Activated effector memory CD4-positive, alpha-beta T cell treated with anti-CD3 and anti-CD28 coated beads, Interleukin-2, amount 50 U/mL, for 16 hours (primary cell): ENCODE measurements at places on chromosomes 3 and 15.

DNA sequence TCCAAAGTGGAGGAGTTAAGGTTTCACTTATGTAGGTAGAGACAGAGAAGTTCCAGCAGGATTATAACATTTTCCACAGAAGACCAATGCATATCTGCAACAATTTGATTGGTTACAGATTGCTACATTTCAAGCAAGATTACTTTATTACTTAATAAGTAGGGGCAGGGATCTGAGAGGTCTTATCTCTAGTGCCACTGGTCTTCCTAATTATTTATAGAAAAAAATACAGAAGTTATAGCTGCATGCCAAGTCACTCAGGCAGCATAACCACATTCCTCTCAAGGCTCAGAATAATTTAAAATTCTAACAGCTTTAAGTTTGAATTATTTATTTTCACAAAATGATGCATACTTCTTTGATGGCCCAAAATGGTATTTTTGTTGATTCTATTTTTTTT is 30.5 kb downstream of the RAD54L2 start:
- DNase-seq: no peak

DNA sequence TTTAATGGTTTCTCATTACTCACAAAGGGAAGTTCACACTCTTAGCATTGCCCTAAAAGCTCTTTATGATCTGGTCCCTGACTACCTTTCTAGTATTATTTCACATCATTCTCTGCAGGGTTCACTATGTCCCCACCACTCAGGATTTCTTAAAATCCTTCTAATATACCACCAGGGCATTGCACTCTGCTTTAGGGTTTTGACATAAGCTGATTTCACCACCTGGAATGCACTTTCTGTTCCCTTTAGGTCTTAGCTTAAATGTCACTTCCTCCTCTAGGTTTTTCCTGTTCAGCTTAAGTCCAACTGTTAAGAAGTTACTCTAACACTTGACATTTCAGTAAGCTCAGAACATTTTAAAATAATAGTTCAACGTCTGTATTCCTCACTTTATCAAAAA is 81.7 kb downstream of the HCN4 start:
- DNase-seq: no peak

DNA sequence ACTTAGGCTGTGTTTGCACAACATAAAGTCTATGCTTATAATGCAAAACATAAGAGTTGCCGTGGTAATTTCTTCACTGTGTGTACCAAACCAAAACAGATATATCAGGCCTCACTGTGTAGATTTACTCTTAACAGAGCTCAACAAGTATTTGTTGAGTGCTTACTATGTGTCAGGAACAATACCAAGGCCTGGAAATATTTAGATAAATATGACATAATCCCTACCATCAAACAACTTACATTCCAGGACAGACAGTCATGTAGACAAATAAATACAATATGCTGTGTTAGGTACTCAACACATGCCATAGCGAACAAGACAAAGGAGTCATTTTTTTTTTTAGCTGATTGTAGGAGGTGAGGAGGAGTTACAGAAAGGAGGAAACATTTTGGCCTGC is 554.0 kb downstream of the NSUN3 start:
- no peak for DNase-seq

DNA sequence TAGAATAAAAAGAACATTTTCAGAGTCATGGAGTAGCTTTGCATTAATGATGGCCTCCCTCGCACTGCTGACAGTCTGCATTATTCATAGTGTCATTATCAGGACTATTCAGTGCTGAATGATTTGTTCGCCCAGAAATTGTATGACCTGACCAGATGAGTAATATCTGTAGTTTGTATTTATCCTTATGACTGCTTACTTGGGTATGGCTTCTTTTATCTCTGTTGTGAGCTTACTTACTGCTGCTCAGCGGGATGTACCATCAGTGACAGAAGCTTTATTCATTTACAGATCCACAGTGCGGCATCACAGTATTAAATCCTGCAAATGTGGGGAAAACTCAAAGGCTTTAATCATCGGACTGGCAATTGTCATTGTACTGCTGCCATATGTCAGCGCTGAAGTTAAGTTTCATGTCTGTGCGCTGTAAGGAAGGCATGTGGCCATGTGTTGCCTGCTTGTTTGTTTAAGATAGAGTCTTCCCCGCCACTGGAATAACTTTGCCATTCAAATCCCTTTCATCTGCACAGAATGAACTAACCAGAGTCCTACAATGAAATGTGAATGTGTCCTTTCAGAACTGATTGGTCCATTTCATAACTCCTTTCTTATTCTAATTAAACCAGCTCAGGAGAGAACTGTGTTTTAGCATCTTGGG is 262.2 kb downstream of the CHL1 start:
- DNase-seq: no peak

GRCh38 chr3:159608311-159608710 is 380.3 kb upstream of the IL12A start:
- DNase-seq: no peak

DNA sequence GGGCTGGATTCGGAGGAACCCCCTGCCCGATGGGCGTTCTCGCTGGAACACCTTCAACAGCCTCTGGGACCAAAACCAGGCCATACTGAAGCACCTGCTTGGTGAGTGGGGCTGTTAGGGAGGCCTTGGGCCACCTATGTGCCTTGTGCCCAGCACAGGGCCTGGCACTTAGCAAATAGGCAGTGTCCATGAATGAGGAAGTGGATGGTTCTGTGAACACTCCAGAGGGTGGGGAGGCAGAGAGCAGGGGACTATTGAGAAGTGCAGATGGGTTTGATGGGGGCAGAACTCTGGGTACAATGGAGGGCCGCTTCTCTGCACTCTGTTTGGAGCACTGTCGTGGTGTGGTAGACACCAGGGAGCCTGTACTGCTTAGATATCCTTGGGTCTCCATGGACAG is 1.5 kb downstream of the ECE2 start:
- DNase-seq: no peak

DNA sequence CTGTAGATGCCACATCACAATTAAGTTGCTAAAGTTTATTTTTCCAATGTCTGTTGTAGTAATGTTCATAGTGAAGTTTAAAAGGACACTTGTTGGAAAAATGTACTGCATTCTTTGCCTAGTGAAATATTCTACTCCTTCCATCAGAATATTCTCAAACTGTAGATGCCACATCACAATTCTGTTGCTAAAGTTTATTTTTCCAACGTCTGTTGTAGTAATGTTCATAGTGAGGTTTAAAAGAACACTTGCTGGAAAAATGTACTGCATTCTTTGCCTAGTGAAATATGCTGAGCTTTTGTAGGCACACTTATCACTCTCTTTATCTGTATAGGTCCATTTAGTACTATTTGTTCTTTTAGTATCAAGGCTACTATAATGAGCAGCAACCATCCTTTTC is 836.1 kb downstream of the NAALADL2 start:
- DNase-seq: no peak

DNA sequence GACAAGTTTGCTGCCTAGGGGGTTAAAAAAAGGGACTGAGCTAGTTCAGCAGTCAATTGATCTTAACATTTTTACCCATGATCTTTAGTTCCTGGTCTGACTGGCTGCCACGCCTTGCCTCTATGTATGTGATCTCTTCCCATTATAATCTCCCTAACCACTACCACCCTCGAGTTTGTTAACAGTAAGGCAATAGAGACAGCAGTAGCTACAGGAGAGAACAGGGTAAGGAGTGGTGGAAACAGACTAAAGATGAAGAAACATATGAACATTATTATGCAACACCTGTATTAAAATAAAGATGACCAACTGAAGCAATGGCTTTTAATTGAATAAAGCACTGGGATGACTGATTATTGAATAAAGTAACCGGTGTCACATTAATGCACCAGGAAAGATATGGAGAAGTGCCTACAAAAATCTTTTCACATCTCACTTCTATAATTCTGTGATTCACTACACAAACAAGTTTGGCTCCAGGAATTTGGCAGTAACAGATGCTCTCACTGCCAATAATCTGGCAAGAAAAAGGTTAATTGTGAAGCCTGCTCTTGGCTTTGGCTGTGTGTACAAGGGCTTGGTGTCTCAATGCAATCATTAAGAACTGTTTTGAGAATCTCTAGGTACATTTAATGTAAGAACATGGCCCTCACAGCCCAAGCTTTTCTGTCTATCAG is 95.7 kb downstream of the HHLA2 start:
- DNase-seq: no peak

DNA sequence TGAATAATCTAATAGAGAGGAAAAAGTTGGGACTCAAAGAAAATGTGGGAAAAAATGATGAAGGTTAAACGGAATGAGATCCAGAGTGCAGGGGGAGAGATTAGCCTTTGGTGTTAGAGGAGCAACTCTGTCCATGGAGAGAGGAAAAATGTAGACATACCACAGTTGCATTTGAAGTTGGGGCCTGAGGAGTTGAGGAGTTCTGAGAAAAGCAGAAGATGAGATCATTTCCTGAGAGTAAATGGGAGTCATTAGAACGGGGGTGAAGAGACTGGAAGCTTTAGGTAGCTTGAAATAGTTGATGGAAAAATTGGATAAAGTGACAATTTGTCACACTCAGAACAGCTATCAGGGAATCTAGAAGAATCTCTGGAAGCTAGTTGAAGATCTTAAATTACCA is 7.3 kb downstream of the CCR5AS start:
- DNase-seq: no peak

DNA sequence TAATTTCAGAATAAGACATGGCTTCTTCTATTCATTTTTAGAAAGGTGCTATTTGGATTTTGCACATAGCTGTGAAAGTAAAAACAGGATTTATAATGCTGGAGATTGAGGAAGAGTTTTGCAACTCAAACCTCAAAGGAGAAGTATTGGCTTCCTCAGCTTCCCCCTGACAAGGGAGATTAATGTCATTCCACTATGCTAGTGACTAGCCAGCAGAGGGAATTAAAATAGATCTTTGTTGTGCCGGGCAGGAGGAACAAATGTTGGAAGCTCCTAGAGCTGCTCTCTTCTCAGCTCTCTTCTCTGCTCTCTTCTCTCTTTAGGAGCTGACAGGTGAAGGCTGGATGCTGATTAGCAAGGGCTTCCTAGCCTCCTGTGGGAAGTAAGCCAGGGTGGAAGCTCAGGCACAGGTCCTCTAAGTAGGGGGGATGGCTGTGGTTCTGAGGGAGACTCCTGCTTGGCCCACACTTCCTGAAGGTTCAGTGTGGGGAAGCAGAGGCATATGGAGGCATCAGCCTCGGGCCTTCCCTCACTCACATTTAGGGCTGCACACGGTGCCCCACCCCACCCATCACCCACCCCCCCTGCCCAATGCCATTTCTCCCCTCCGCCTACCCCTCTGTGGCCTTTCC is 29.6 kb downstream of the CX3CR1 start:
- no peak for DNase-seq

DNA sequence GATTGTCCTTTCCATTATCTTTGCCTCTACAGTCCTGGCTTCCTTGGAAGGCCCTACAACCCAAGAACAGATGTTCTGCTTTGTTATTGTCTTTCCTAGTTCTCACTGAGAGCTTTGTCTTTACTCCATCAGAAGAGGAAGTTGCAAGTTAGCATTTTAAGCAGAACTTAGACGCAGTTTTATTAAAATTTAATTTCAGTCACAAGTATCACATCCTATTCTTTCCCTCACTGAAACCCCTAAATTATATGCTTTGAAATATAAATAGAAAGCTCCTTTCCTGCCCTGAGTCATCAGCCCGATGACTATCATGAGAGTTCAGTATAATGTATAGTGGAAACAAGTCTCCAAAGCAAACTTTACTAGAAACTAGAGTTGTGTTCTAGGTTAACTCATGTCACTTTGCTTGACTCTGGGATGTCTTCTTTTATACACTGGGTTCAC is 291.2 kb upstream of the RBMS3 start:
- no peak for DNase-seq

DNA sequence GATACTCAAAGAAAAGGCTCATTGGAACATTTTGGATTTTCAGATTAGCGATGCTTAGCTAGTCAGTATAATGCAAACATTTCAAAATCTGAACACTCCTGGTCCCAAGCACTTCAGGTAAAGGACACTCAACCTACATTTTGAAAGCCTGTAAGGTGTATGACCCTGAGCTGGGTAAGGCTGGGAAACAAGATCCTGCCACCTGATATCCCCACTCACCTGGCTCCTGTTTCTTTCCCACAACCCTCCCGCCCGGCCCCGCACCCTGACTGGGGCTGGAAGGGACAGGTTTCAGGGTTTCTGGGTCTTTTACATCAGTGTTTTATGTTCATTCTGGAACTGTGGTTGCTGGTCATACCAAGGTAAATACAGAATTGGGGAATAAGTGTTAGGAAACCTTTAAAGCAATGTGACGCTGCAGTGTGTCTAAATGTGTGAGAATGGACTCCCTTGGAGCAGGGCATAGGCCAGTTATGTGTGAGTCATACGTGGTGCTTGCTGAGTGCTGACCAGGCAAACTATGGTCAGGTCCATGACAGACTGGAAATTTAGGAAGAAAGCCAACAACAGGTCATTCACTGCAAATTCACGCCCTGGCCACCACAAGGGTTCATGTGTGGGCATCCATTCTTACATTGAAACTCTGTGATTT is 22.9 kb downstream of the CTXND1 start:
- DNase-seq: no peak

- no peak for DNase-seq
Measured at GRCh38 chr3:23735535-23736326, 70.0 kb upstream of the UBE2E1 start.

DNA sequence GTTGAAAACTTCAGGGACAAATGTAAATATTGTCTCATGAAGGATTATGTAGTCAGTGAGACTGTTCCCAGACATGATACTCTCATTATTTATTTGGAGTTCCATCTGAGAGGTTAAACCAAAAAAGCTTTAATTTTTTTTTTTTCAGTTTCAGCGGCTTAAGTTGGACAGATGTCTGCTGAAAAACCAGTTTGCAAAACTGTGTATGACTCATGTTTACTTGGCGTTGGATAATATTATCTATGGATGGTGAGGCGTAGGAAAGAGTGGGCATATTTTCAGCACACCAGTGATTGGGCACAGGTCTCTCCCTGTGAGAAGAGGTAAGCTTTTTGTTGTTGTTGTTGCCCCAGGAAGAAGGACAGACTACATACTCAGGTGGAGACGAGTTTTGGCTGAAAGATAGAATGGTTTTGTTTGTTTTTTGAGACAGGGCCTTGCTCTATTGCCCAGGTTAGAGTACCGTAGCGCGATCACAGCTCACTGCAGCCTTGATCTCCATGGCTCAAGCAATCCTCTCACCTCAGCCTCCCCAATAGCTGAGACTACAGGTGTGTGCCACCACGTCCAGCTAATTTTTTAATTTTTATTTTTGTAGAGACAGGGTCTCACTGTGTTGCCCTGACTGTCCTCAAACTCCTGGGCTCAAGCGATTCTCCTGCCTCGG is 16.4 kb upstream of the ANXA2 start:
- DNase-seq: no peak

DNA sequence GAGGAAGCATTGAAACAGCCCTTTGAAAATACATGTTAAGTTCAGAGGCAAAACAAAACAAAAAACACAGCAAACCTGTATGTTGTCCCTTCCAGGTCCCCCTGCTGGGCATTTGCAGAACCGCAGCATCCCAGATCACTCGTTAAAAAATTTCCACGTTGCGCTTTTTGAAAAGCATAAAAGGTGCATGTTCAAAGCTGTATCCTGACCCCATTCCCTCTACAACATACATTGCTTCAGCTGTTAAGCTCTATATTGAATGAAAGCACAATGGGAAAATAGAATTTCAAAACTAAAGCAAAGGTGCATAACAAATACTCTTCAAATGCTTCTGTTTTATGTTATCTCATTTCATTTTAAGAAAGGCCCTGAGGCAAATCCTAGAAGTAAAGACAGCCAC is 328.3 kb downstream of the THSD4 start:
- peak; percentile 73 for DNase-seq
